Activated T-helper 2 cell treated with anti-CD3 and anti-CD28 coated beads, Interferon-gamma antibody, Interleukin-2, Interleukin-4, amounts not matched to agents 10 μg/mL and 5 μg/mL and 100 μg/mL, durations not matched to agents 14 hours and 24 hours and 36 hours (primary cell): ENCODE measurements at places on chromosomes 2 and 18.

- DNase-seq = peak; percentile 85
- H3K36me3 ChIP-seq = peaks cover 38% of the 10 kb centered on the region
- peak within 1 kb of the TSS; percentile 94 for H3K4me3 ChIP-seq
- H3K4me1 ChIP-seq = peaks cover 23% of the 10 kb centered on the region
Observed at GRCh38 chr2:241102239-241102803, at the start of gene MTERF4. Gene MTERF4 (minus strand): TSS chr2:241102287. CDS start chr2:241102273, 14 bp downstream.

- DNase-seq = no peak
- H3K27me3 ChIP-seq = no peaks in the 10 kb centered on the region
- H3K4me3 ChIP-seq = no peak overlapping the region
- H3K4me1 ChIP-seq = no peaks in the 10 kb centered on the region
- H3K36me3 ChIP-seq = no peaks in the 10 kb centered on the region
- no peak overlapping the region for H3K27ac ChIP-seq
Observed at GRCh38 chr2:55876429-55877086, 47.0 kb downstream of the EFEMP1 start.

DNA sequence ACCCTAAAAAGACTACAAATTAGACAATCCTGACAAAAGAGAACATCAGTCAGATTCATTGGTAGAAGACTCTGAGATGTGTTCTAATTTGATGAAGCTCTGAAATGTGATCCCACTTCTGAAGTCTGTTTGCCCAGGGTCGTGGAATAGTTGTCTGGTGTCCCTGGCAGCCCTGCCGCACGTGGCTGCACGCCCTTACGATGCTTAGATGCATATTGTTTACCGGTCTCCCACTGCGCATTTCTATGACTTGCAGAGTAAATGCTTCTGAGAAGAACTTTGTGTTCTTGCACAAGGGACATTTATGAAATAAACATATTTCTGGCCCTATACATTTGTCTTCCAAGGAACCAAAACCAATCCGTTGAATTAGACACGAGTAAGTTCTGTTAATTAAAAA lies 243.2 kb downstream of the BABAM2 start:
- no peaks in the 10 kb centered on the region for H3K27me3 ChIP-seq
- peaks cover 29% of the 10 kb centered on the region for H3K4me1 ChIP-seq
- H3K36me3 ChIP-seq = peaks cover 6% of the 10 kb centered on the region
- DNase-seq = no peak

DNA sequence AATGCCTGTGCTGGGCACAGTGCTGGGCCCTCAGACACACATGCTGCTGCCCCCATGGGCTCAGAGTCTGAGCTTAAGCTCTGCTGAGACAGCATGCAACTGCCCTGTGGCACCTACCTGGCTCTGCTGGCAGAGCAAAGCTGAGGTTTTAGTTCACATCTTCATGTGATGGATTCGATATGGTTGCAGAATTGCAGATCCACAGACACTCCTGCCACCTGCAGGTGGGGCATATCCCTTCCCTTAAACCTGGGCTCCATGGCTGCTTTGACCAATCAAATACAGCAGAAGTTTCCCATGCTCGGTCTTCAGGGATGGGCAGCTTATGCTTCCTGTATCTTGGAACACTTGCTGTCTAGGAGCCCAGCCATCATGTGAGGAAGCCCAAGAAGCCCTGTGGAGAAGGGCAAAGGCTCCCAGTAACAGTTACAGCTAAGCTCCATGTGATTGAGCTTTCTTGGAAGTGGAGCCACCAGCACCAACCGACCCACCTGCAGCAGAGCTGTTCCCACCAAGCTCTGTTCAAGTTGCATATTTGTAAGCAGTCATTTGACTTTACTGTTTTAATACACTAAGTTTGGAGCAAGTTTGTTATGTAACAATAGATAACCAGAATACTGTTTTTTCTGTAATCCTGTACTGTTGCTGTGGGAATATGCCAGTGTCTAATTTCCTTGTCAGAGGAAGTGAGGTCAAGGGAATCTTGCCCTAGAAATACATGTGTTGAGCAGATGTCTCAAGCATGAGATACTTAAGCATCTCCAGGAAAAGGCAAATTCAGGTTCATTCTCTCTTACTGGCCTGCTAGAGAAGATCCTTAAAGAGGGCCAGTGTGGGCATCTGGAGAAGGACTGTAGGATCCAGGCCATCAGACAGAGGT lies 79.3 kb downstream of the SH3RF3 start:
- no peak overlapping the region for H3K4me3 ChIP-seq
- no peaks in the 10 kb centered on the region for H3K36me3 ChIP-seq
- peaks cover 65% of the 10 kb centered on the region for H3K27me3 ChIP-seq
- H3K27ac ChIP-seq = no peak overlapping the region
- H3K4me1 ChIP-seq = peaks cover 15% of the 10 kb centered on the region

DNA sequence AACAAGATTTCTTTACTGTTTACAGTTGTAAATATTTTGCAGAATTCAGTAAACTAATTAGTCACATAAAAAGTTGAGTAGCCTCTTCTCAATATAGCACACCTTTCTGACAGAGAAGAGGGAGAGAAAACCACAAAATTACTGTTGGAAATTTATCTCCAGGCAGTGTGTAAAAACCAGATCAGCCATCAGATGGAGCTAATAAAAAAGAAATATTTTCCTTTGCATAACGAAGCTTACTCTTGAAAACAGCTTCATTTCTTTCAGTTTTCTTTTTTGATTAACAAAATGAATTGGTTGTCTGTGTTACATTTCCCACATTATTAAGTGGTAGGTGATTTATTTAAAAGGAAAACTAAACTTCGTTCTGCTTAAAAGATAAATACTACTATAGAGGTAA lies 259.3 kb upstream of the KCNJ3 start:
- H3K36me3 ChIP-seq = no peaks in the 10 kb centered on the region
- no peaks in the 10 kb centered on the region for H3K27me3 ChIP-seq
- no peak overlapping the region for H3K27ac ChIP-seq
- peaks cover 2% of the 10 kb centered on the region for H3K4me1 ChIP-seq
- no peak for DNase-seq

DNA sequence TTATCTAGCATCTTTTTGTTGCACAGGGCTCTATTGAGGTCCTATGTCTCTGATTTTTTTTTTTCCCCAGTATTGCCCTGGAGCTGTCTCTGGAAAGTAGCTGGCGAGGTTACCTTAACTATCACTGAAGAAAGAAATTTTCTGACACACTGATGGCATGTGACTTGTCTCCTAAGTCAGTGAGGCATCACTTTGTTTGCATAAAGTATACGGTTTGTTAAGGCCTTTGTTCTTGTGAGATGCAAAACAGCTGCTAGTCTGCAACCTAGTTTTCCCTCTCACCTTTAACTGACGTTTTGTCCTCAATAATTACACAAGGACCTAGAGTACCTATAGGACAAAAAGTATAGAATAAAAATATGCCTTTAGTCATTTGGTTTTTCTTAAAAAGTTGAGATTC lies 41.8 kb downstream of the UBXN4 start:
- no peaks in the 10 kb centered on the region for H3K4me1 ChIP-seq
- peaks cover 86% of the 10 kb centered on the region for H3K36me3 ChIP-seq
- no peaks in the 10 kb centered on the region for H3K27me3 ChIP-seq
- no peak overlapping the region for H3K27ac ChIP-seq
- no peak overlapping the region for H3K4me3 ChIP-seq
- DNase-seq = no peak

- DNase-seq = no peak
- H3K27ac ChIP-seq = no peak overlapping the region
- H3K36me3 ChIP-seq = no peaks in the 10 kb centered on the region
- peaks cover 6% of the 10 kb centered on the region for H3K4me1 ChIP-seq
- H3K27me3 ChIP-seq = peaks cover 5% of the 10 kb centered on the region
Observed at GRCh38 chr2:29528891-29529520, 392.4 kb downstream of the ALK start.

- no peaks in the 10 kb centered on the region for H3K27me3 ChIP-seq
- H3K27ac ChIP-seq = peak overlapping the region; percentile 96
- H3K36me3 ChIP-seq = peaks cover 99% of the 10 kb centered on the region
- no peak for DNase-seq
Observed at GRCh38 chr2:102366406-102367112, 11.0 kb downstream of the IL18R1 start.

DNA sequence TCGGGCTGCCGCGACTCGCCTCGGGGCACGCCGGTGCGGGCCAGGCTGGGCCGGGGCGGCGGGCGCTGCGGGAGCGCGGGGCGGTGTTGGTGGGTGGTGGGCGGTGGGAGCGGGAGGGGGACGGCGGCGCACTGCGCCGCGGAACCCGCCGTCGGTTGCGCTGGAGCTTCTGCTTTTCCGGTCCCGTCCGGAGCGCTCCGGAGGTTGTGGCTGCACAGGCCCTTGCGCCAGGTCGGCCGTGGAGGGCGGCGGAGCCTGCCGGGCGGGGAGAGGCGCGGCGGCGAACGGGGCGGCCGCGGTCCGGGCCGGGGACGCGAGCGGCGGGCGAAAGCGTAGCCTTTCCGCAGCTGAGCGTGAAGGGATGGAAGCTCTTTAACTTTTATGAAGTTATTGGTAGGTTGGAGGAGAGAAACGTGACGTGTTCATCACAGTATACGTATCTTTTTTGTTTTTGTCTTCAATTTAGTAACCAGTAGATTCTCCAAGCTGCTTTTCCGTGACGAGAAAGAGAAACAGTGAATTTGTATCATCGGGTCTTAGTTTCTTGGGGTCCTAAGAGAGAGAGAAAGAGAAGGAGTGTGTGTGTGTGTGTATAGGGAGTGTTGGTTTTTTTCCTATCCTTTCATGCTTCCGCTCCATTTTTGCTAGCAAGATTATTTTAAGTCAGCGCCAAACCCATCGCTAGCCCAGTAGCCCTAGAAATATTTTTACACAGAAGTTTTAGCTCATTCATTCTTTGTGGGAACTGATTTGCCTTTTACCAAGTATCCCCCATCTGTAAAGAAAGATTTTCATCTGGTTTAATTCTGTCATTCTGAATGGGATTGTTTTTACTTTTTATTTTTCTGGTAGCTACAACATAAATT lies 535 bp downstream of the ATG4B start:
- peak overlapping the region; percentile 92 for H3K27ac ChIP-seq
- peaks cover 42% of the 10 kb centered on the region for H3K4me1 ChIP-seq
- H3K36me3 ChIP-seq = peaks cover 51% of the 10 kb centered on the region
- H3K27me3 ChIP-seq = no peaks in the 10 kb centered on the region

- H3K36me3 ChIP-seq = no peaks in the 10 kb centered on the region
- no peak overlapping the region for H3K4me3 ChIP-seq
- H3K27ac ChIP-seq = no peak overlapping the region
- no peak for DNase-seq
- no peaks in the 10 kb centered on the region for H3K4me1 ChIP-seq
- peaks cover 5% of the 10 kb centered on the region for H3K27me3 ChIP-seq
Observed at GRCh38 chr2:199760574-199760973, 90.4 kb downstream of the FTCDNL1 start.

GRCh38 chr18:3993941-3994687 lies 461.0 kb downstream of the DLGAP1 start:
- no peak overlapping the region for H3K27ac ChIP-seq
- H3K36me3 ChIP-seq = no peaks in the 10 kb centered on the region
- no peak overlapping the region for H3K4me3 ChIP-seq
- no peak for DNase-seq
- H3K27me3 ChIP-seq = no peaks in the 10 kb centered on the region
- H3K4me1 ChIP-seq = no peaks in the 10 kb centered on the region

DNA sequence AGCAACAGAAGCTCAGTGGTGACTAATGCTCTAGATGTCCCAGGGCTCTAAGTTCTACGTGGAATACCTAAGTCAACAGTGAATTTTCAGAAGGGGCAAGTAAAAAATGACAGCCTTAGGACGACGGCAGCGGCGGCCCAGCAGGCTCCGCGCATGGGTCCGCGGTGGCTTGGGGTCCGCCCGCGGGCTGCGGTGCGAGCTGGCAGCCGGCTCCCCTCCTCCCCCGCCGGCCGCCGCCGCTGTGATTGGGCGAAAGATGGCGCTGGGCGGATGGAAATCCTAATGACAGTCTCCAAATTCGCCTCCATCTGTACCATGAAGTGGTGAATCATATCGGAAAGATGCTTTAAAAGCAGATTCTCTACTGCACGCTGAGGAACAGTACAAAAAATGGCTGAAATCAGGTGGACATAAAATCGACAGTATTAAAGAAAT lies 74.7 kb downstream of the HNRNPLL start:
- H3K27me3 ChIP-seq = peaks cover 32% of the 10 kb centered on the region
- peak; percentile 25 for DNase-seq
- H3K4me1 ChIP-seq = peaks cover 6% of the 10 kb centered on the region
- no peaks in the 10 kb centered on the region for H3K36me3 ChIP-seq
- H3K4me3 ChIP-seq = peak overlapping the region; percentile 31

- no peaks in the 10 kb centered on the region for H3K27me3 ChIP-seq
- no peak for DNase-seq
- H3K36me3 ChIP-seq = peaks cover 7% of the 10 kb centered on the region
Observed at GRCh38 chr2:7813541-7814292, 868.1 kb upstream of the ID2 start.

GRCh38 chr18:44823286-44823685 lies 142.6 kb downstream of the SETBP1 start:
- H3K4me1 ChIP-seq = peaks cover 29% of the 10 kb centered on the region
- peaks cover 4% of the 10 kb centered on the region for H3K36me3 ChIP-seq
- no peak overlapping the region for H3K4me3 ChIP-seq

GRCh38 chr2:60945341-60945740 lies 64.0 kb downstream of the REL start:
- H3K4me1 ChIP-seq = peaks cover 9% of the 10 kb centered on the region
- no peak overlapping the region for H3K4me3 ChIP-seq
- H3K27me3 ChIP-seq = no peaks in the 10 kb centered on the region
- no peak for DNase-seq
- peaks cover 50% of the 10 kb centered on the region for H3K36me3 ChIP-seq

GRCh38 chr18:24530630-24531111 lies 70.2 kb downstream of the HRH4 start:
- H3K27me3 ChIP-seq = peaks cover 28% of the 10 kb centered on the region
- no peak overlapping the region for H3K27ac ChIP-seq
- H3K36me3 ChIP-seq = no peaks in the 10 kb centered on the region
- H3K4me3 ChIP-seq = no peak overlapping the region
- DNase-seq = no peak

- peaks cover 6% of the 10 kb centered on the region for H3K27me3 ChIP-seq
- no peak overlapping the region for H3K27ac ChIP-seq
- peaks cover 52% of the 10 kb centered on the region for H3K4me1 ChIP-seq
- H3K36me3 ChIP-seq = peaks cover 2% of the 10 kb centered on the region
Observed at GRCh38 chr2:237424544-237424943, 10.6 kb upstream of the COL6A3 start.

GRCh38 chr18:64416990-64417389 lies 268.1 kb upstream of the LINC00305 start:
- H3K4me3 ChIP-seq = no peak overlapping the region
- no peaks in the 10 kb centered on the region for H3K4me1 ChIP-seq
- no peaks in the 10 kb centered on the region for H3K36me3 ChIP-seq
- DNase-seq = no peak
- no peak overlapping the region for H3K27ac ChIP-seq

GRCh38 chr2:84880645-84881521 lies at the start of gene TRABD2A:
Gene TRABD2A (minus strand): TSS chr2:84881084. CDS start chr2:84881039, 45 bp downstream.
- H3K27ac ChIP-seq = peak within 1 kb of the TSS; percentile 95
- peaks cover 32% of the 10 kb centered on the region for H3K36me3 ChIP-seq
- peak within 1 kb of the TSS; percentile 97 for H3K4me3 ChIP-seq
- no peaks in the 10 kb centered on the region for H3K27me3 ChIP-seq
- peaks cover 53% of the 10 kb centered on the region for H3K4me1 ChIP-seq
- DNase-seq = peak; percentile 57
